HS-5 (cell line): ENCODE measurements at places on chromosomes 11 and 22.

DNA sequence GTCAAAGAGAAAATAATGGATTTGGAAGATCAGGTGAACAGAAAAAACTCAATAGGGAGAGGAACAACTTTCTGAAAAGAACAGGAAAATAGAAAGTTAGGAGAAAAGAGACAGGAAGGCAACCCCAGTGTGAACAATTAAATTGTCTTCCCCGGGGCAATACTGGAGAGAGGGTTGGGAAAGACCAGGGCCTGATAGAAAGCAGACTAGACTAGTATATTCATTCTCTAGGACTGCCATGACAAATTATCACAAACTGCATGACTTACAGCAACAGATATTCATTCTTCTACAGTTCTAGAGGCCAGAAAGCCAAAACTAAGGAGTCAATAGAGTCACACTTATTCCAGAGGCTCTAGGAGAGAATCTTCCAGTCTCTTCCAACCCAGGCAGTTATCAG lies 482.8 kb downstream of the SOX6 start:
- DNase-seq: no peak

DNA sequence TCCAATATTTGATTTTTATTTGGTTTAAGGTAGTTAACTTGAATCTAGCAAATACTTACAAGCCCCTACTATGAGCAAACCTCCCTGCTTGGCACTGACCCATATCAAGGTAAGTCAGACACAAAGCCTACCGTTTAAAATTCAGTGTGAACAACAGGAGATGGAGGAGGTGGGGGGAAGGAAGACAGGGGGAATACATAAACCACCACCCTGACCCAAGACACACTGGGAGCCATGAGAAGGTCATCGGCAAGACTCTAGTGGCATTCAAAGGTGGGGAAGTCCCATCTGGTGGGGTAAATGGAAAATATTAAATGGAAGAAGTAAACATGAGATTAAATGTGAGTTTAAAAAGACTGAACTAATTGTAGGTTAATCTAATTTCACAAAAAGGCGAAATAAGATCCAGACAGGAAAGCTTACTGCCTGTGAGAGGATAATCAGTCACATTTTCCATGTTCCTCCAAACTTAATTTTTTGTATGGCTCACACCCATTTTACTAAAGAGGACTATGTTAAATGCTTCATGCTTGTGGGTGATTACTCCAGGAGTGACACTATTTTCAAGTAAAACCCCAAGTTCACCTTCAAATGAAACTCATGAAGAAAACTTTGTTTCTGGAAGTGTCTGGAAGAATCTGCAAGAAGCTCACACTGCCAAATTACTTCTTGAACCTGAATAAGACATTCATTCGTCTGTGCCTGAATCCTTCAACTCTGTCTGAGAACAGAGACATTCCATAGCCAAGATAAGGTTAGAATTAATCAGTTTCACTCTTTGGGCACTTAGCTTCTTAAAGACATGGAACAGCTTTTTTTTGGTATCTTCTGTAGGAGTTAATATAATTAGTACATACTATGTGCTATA lies 51.7 kb downstream of the PITPNB start:
- no peak for DNase-seq

DNA sequence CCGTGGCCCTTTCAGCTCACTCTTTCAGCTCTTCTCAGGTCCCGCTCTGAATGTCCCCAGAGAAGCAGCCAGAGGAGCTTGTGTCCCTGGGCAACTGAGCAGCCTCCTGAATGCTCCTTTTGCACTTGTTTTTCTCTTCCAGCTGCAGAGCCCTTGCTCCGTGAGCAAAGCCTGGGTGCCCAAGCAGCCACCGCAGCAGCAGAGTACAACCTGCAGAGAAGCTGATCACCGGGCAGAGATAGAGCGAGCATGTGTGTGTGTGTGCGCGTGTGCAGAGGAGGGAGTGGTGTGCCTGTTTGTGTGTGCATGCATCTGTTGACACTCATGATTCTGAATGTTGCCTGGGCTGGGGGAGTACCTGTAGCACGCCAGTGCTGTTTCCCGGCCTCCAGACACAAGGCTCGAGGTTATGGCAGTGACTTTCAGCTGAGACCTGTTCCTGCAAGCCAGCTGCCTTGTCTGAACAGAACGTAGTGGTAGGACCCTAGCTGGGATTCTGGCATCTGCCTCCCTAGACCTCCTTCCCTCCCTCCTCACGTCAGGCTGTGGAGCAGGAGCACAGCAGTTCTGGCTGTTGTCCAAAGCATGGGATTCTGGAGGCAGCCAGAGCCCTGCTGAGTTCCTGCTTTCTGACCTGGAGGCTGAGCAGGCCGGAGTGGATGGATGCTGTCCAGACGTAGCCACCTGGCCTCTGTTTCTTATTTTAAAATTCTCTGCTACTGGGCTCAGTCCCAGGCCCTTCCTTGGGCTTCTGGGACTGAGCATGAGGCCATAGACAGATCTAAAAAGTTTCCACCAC lies 4.5 kb upstream of the MAPK8IP1 start:
- DNase-seq: no peak

- DNase-seq: no peak
These were observed 134.1 kb downstream of the CASP12 start for GRCh38 chr11:104763930-104764709.

- no peak for DNase-seq
These were observed 3.4 kb upstream of the YPEL1 start for GRCh38 chr22:21738966-21739365.

GRCh38 chr22:35203583-35203982 lies 53.7 kb upstream of the HMGXB4 start:
- DNase-seq: no peak

GRCh38 chr11:74771139-74771538 lies 22.5 kb downstream of the RNF169 start:
- no peak for DNase-seq

GRCh38 chr22:49260681-49261580 lies 566.7 kb downstream of the BRD1 start:
- no peak for DNase-seq

- DNase-seq: no peak
These were observed 17.5 kb downstream of the NFAM1 start for GRCh38 chr22:42414565-42415303.

GRCh38 chr11:131248588-131248987 lies 121.8 kb upstream of the NTM start:
- DNase-seq: no peak

DNA sequence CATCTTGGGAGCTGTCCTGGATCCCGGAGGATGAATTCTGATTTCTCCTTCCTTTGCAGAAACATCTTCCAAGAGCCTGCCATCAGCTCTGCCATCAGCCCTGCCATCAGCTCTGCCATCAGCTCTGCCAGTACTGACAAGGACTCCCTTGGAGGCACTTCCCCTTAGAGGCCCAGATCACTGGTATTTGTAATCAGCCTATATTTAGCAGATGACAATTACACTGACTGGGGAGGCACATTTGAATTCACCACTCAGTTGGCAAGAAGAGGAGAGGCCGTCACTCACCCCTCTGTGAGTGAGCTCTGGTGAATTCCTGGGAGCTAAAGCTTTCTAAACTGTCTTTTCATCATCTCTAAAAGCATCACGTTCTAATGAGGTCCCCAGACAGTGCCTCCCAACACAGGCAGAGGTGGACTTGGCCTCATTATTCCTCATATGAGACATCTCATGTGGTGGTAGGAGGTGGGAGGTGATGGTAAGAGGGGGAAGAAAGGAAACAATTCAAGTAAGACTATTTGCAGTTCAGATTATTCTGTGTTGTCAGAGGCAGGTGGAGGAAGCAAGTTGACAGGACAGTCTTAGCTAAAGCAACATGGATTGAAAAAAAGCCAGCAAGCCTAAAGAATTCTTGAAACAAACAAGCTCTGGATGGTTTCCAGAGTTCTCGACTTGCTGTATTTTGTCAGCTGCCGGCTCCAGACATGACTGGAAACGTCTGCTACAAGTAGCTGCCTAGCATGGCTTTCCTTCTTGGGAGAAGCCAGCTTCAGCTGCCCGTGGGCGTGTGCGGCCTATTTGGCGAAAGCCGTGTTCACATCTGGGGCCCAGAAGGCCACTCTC lies 771.7 kb downstream of the TBC1D22A start:
- no peak for DNase-seq

DNA sequence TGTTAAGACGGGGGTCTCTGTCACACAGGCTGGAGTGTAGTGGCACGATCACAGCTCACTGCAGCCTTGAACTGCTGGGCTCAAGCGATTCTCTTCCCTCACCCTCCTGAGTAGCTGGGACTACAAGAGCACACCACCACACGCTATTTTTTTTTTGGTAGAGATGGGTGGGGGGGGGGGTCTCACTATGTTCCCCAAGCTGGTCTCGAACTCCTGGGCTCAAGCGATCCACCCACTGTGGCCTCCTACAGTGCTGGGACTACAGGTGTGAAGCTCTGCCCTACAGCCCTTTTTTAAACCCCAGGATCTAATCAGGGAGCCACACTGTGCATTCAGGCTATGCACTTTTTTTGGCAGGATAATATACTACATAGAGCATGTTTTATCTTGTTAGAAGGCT lies 1.4 kb upstream of the DHCR7 start:
- DNase-seq: no peak

- DNase-seq: no peak
These were observed 128.2 kb upstream of the C11orf58 start for GRCh38 chr11:16610213-16610737.

DNA sequence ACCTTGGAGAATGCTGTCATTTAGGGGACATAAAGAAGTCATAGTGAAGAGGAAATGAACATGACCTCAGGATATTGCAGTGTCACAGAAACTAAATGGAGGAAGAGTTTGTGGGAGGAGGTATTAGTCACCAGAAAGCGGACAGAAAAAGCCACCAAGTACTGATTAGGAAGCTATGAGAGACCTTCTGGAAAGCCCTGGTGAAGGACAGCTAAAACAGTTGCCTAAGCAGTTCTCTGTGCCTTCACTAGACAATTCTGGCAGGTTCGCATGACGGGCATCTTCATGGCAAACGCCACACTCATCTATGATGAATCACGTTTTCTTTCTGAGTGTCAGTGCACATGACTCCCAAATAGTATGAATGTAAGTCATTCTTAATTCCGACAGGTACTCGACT lies 325.8 kb downstream of the C11orf87 start:
- no peak for DNase-seq

DNA sequence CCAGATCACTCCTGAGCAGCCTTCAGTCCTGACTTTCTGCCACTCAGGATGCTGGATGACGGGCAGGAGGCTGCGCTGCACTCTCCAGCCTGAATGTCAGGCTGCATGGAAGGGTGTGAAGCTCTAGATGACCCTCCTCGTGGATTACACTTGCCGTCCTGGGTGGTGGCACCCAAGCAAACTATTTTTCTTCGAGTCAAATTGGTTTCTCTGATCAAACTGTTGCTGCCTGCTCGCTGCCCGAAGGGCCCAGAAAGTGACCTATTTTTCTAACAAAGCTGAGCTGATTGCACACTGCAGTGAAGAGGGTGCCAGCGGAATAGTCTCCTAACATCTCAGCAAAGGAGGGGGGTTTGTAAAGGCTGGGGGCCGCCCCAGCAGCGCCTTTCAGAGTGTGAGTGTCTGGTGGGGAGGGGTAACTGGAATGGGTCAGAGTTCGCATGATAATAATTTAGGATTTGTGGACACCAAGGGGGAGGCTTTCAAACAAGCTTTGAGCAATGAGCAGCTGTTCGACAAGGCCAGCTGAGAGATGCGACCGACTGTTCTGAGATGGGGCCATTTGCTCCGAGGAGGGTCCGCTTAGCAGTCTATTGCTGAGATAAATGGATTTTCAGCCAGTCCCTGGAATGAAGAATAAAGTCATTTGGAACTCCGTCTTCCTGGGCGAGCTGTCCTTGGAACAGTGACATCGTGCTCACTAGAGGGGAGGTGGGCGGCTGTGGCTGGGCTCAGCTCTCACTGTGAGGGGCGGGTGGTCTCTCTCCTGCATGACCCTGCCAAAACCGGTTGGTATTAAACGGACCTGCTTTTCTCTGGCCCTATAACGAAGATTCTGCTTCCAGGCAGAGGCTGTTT lies 537.6 kb downstream of the BRD1 start:
- no peak for DNase-seq

DNA sequence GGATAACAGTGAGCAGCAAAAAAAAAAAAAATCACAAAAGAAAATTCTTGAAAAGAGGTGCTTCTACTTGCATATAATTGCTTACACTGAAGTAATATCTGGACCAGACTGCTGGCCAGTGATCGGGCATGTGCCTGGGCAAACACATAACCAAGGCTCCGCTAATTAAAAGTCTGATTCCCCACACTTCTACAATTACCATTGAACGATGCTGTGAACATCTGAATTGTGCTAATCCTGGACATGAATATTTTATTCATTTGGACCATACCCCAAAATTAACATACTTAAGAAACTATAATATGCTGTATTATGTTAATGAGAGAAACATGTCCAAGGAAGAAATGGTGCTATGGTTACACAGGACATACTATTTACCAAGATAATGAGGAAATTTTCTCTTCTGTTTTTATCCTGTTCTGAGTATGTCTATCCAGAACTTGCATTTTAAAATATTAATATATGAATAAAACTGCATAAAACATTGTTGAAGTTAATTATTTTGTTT lies 69.8 kb downstream of the LRRC4C start:
- DNase-seq: no peak

DNA sequence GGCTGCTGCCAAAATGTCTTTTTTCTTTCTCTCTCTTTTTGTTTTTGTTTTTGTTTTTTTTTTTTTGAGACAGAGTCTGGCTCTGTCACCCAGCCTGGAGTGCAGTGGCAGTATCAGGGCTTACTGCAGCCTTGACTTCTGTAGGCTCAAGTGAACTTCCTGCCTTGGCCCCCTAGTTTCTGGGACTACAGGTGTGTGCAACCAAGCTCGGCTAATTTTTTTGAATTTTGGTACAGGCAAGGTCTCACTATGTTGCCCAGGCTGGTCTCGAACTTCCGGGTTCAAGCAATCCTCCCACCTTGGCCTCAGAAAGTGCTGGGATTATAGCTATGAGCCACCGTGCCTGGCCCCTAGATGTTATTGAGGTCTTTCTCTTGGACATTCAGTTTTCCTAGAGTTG lies 2.2 kb upstream of the DDX10 start:
- no peak for DNase-seq

DNA sequence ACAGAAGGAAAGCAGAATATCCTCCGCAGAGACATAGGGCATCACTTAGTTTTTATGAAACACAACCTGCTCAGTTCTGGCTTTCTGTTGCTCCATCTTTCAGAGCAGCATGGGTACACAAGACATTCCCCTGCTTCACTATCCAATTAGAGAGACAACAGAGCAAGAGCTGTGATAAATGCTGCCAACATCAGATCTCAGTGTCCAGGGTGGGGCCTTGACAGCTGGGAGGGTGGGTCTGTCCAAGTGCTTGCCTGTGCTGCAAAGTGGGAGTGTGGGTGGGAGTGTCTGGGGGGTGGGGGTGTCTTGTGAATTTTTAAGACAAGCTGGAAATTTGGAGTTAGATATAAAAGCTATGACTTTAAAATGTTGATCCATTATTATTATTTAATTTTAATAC lies 369.6 kb downstream of the TENM4 start:
- no peak for DNase-seq

- DNase-seq: no peak
These were observed 17.5 kb downstream of the SAAL1 start for GRCh38 chr11:18088366-18088765.

GRCh38 chr11:78972590-78972989 lies 397.9 kb upstream of the NARS2 start:
- no peak for DNase-seq

GRCh38 chr11:94735907-94736306 lies 32.2 kb upstream of the AMOTL1 start:
- no peak for DNase-seq
